ENCODE measurements at places on chromosomes 3 and 15.

DNA sequence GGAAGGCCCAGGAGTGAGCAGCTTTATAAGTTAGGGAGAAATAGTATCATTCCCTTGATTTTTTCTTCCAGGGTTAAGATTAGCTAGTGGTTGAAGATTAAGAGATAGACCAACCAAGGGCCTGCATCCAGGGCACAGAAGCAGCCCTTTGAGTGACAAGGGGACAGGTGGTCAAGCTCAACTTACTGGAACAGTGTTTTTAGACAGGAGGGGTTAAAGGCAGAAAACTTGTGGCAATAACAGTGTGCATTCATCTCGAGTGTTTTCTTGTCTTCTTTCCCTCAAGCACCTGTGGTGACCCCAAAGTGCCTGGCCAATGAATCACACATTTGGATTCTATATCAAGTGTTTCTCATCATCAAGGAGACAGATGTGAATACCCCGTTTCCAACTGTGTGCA is 267.5 kb downstream of the PDCD6IP start:
- DNase-seq: no peak

DNA sequence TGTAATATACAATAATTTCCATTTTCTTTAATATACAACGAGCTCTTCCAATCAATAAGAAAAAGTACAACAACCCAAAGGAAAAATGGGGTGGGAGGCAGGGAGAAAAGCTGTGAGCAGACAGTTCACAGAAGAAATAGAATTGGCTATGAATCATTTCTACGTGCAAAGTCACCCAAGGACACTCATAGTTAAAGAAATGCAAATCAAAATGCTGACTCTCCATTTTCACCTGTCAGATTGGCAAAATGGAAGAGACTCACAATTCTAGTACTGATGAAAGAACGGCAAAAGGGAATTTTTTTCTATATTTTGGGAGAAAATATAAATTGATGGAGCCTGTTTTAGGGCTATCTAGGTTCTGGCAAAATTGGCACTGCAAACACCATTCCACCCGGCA is 116.3 kb upstream of the MEF2A start:
- no peak for DNase-seq

GRCh38 chr3:118186051-118186450 is 848.6 kb downstream of the IGSF11 start:
- no peak for DNase-seq

DNA sequence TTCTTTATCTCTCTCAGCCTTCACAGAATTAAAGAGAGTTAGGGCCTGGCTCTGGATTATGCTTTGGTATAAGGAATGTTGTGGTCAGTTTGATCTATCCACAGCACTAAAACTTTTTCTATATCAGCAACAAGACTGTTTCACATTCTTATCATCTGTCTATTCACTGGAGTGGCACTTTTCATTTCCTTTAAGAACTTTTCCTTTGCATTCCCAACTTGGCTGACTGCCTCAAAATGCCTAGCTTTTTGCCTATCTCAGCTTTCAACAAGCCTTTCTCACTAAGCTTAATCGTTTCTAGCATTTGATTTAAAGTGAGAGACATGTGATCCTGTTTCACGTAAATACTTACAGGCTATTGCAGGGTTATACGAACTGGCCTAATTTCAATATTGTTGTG is 471.8 kb downstream of the GBE1 start:
- no peak for DNase-seq

GRCh38 chr3:20490996-20491395 is 305.0 kb upstream of the SGO1 start:
- DNase-seq: no peak

DNA sequence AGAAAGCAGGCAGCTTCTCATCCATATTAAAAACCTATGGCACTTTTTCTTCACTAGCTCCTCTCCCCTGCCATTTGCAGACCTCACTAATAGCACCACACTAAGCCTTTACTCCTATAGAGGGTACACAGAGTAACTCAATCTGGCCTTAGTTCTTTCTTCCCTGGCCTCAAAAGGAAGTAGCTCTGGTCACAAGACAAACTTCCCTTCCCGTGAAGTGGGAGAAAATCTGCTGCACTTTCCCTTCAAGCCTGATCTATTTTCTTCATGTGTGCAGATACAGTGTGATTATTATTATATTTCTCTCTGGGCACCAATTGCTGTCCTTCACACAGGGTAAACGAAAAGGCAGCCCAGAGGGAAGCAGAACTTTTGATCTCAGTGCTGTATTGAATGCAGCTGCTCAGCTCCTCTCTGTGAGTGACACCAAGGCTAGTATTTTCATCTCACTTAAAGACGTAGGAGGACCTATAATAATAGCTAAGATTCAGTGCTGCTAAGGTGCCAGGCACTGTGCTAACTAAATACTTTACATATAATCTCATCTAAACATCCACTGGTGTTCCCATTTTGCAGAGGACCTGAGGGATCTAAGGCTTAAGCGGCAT is 61.9 kb upstream of the RASGRP1 start:
- no peak for DNase-seq

GRCh38 chr3:54917862-54918261 is 10.0 kb downstream of the LRTM1 start:
- no peak for DNase-seq

All from transverse colon (tissue), 4 donors.